ENCODE measurements at places on chromosomes 6 and 20. TPM values are rescaled to one million over a fixed set of nuclear protein-coding genes. Genes with fewer than 3 reads are reported as not detected.

The ASIP gene
- 0.84 TPM for polyA plus RNA-seq

DNA sequence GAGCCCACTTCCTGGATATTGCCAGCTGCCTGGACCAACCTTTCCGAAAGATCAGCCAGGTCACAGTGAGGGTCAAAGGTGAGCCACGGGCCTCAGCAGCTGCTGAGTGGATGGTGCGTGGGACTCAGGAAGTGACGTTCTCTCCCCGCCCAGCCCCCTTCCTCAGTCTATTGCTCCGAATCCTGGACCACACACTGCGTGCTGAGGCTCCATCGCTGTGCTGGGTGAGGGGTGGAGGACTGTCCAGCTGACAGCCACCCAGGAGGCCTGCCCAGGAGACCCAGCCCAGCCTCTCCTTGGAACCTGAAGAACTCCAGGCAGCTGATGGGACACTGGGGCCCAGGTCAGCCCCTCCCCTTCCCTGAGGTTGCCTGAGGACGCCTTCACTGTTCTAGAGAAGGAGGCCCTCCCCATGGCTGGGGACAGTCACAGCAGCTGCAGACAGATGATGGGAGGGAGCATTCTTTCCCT lies 94.4 kb upstream of the CD93 start:
- no peak overlapping the region for H3K4me3 ChIP-seq
- no peaks in the 10 kb centered on the region for H3K36me3 ChIP-seq
- no peaks in the 10 kb centered on the region for H3K4me1 ChIP-seq
- peak overlapping the region; percentile 60 for H3K27ac ChIP-seq

DNA sequence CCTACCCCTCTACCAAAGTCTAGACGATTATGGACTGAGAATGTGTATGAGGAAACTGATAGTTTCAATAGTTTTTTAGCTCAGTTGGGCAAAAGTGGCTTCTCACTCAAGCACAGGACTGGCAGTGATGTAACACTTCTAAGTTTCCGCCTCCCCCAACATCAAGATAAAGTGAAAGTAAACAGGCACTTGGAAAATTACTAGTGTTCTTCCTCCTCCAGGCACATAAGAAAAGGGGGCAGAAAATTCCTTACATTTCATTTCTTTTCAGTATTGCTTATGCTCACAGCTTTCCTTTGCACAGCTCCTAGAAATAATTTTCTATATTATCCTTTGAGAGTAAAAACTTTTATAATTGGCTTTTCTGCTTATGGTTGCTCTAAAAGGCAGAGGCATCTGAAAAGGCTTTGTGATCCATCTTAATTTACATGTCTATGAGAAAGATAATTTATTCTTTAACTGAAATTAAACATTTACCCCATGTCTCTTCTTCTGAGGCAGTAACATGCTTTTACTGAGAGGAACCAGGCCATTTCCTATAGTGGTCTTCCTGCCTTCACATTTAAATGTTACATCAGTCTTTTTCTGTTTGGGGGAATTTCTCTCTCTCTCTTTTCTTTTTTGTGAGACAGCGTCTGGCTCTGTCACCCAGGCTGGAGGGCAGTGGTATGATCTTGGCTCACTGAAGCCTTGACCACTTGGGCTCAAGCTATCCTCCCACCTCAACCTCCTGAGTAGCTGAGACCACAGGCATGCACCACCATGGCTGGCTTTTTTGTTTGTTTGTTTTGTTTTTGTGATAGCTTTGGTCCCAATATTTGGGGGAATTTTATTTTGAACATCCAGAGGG lies 65.0 kb upstream of the EEF1A1 start:
- H3K4me3 ChIP-seq = peak overlapping the region; percentile 51
- DNase-seq = peak; percentile 87
- no peaks in the 10 kb centered on the region for H3K36me3 ChIP-seq
- no peaks in the 10 kb centered on the region for H3K27me3 ChIP-seq

GRCh38 chr20:50310673-50311051 lies 120.0 kb downstream of the CEBPB start:
- H3K27ac ChIP-seq = no peak overlapping the region
- H3K4me1 ChIP-seq = peaks cover 30% of the 10 kb centered on the region
- H3K36me3 ChIP-seq = no peaks in the 10 kb centered on the region
- H3K4me3 ChIP-seq = no peak overlapping the region
- no peak for DNase-seq

DNA sequence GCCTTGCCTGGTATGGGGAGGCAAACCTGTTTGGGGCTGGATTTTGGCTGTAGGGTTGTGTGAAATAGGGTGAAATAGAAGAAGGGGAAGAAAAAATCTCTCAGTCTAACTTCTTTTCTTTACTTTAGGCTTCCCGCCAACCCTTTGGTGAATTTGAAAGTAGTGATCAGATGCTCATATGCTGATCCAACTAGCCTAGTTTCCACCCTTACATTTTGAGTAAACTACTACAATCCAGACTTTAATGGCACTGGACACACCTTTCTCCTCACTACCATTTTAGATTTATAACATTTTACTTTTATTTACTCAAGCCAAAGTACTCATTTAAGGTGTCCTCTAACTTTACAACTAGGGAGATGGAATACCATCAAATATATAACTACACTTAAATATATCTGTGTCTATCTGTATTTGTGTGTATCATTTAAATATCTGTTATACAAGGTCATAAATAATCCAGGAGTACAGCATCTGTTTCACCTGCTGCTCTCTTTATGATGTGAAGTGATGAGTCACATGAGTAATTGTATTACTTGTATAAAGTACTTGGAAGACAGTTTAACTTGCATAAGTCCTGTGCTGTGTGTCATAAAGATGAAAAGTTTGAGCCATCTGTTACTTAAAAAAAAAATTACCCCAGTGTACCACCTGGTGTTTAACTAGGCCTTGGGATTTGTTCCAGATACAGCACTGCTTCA lies 172.1 kb downstream of the CDKAL1 start:
- H3K4me1 ChIP-seq = no peaks in the 10 kb centered on the region
- DNase-seq = no peak
- H3K27me3 ChIP-seq = no peaks in the 10 kb centered on the region

- H3K27me3 ChIP-seq = no peaks in the 10 kb centered on the region
- no peaks in the 10 kb centered on the region for H3K4me1 ChIP-seq
- H3K36me3 ChIP-seq = no peaks in the 10 kb centered on the region
Observed at GRCh38 chr6:92408350-92408749, 1011.0 kb downstream of the EPHA7 start.
